Activated CD4-positive, alpha-beta T cell treated with anti-CD3 and anti-CD28 coated beads, Interleukin-2, Interleukin-4, amounts not matched to agents 100 ng/mL and 50 ng/mL, durations not matched to agents 16 hours and 8 hours (primary cell): ENCODE measurements at places on chromosomes 13 and 19.

DNA sequence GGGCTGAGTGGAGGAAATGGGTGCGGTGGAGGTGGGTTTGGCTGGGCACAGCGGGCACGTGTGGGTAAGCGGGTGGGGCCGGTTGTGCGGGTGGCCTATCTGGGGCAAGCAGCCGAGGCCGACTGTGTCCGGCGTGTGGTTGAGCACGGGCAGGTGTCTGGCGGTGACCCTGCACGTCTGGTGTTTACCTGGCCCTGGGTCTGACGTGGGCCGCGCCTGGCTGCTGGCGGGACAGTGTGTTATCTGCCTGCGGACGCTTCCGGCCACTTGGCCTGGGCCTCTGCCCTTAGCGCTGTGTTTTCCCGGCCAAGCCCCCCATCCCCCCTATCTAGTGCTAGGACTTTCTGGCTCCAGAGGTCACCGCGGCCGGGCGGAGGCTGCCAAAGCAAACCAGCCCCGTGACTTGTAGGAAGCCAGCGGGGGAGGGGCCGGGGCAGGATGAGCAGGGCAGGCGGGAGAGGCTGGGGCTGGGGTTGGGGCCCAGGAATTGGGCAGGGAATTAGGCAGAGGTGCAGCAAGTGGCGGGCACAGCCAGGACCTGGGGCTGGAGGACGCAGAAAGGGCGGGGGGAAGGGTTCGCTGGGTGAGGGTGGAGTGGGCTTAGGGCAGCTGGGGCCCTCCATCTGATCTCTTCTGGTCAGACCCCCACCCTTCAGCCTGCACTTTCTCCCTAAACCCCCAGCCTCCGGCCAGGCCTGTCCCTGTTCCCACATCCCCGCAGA, 534 bp upstream of the HPN start:
- DNase-seq = no peak

- DNase-seq = no peak
Observed at GRCh38 chr13:44619651-44620050, 43.5 kb upstream of the TSC22D1 start.

DNA sequence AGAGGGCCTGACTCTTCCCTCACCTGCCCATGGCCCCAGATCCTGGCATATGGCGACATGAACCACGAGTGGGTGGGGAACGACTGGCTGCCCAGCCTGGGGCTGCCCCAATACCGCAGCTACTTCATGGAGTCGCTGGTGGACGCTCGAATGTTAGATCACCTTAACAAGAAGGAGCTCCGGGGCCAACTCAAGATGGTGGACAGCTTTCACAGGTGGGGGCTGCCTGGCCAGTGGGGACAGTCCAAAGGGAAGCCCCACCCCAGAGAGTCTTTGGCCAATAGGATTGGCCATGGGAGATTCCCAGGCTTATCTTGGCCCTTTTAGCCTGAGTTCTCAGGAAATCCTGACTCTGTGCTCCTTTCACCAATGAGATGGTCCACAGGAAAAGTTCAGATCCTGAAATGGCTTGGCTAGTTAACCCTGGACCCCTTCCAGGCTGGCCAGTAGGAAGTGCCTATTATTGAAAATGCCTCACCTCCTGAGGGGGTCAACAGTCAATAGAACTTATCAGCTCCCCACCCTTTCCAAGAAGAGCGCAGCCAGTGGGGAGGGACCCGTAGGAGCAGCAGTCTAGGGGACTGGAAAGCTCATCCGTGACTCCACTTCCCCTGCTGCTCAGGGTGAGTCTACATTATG, 7.0 kb downstream of the HRC start:
- DNase-seq = no peak

- no peak for DNase-seq
Observed at GRCh38 chr13:27347211-27347772, 76.7 kb downstream of the RASL11A start.

DNA sequence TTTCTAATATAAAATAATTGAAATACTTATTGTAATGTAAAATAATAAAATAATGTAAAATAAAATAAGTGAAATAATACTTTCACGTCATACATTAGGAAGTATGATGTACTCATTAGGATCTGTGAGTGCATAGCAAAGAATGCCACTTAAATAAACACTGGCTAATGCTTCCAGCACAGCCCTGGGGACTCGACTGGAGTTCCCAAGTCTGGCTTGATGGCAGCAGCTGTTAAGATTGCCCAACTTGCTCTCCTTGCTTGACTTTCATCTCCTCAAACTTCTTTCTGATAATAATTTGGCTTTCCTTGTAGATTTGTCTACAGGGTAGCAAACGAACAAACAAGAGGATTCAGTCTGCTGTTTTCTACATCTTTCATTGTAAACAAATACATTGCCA, 191.9 kb downstream of the COG6 start:
- no peak for DNase-seq

DNA sequence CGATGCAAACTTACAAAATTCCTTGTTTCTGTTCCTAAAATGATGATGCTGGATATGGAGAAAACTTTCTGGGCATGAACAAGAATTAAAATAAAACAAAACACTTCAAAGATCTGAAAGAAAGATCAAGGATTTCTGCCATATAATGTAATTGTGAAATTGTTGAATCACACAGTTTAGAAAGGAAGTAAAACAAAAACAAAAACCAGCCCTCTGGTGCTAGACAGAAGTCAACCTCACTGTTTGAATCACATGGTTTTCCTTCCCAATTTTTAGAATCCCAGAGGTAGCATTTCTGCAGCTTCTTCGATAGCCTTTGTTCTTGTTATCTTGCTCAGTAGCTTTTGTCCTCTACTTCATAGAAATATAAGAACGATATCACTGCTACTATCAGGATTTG, 118.2 kb upstream of the ARGLU1 start:
- DNase-seq = no peak

DNA sequence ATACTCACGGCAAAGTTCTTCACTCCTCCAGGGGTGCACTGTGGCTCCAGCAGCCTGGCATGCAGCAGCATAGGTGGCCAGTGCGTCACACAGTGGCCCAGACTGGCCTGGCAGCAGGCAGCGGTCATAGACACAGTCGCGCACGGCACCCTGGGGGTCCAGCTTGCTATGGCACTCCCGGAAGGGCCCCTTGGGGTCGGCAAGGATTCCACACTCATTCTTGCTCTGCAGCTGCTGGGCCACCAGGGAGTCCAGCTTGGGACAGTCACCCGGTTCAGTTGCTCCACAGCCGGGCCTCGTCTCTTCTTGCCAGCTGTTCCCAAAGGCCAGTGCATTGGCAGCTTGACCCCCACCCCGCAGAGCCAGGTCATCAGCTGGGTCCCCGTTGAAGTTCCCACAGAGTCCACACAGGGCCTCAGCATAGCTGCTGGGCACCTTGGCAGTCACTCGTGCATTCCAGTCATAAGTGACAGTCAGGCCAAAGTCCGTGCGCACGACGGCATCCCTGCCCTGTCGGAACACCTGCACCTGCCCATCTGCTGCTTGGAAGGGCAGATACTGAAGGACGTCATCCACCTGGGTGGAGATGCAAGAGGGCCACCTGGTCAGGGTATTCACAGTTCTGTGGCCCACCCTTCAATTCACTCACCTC, 20.6 kb downstream of the FCGBP start:
- no peak for DNase-seq

DNA sequence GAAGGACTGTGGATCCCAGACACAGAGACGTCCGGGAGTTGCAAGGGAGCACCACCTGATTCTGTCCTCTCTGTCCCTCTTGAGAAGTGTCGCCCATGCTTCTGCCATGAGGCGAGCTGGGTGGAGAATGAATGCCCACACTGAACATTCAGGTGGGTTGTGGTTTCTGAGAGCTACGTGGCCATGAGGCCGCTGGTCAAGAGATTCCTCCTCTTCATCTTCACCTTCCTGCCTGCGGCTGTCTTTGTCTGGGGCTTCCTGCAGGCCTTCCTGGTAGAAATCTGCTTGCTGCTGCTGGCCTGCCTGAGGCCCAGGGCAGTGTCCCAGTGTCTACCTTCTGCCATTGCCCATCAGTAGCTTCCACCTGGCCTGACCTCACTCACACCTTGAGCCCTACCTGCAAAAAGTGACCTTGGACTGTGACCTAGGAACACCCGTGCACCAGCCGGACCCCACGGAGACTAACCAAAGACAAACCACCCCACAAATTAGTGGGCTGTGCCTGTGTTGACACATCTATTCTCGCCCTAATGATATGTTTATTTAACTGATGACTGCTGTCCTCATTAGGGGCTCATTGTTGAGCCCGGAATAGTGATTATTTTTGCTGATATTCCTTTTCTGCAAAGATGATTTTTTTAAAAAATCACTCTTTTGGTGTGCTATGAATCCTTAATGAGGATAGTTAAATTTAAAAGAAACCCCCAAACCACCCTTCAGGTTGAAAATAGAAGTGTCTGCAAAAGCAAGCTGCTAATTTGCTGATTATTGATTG, 38.7 kb upstream of the ZNF536 start:
- DNase-seq = no peak

DNA sequence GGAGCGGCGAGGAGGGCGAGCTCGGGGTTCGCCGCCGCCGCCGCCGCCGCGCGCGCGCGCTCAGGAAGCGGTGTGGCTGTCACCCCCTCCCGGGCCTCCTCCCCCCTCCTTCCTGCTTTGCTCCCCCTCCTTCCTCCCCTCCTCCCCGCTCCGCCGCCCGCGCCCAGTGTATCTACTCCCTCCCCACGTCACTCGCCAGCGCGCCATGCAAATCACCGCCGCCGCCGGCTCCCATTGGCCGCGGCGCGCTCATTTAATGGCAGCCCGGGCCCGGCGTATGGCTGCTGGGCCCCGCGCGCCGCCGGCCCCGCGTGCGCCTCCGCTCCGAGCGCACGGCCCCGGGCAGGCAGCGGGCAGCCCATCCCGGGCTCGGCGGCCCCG, 335 bp upstream of the SOX1 start:
- DNase-seq = peak; percentile 35

DNA sequence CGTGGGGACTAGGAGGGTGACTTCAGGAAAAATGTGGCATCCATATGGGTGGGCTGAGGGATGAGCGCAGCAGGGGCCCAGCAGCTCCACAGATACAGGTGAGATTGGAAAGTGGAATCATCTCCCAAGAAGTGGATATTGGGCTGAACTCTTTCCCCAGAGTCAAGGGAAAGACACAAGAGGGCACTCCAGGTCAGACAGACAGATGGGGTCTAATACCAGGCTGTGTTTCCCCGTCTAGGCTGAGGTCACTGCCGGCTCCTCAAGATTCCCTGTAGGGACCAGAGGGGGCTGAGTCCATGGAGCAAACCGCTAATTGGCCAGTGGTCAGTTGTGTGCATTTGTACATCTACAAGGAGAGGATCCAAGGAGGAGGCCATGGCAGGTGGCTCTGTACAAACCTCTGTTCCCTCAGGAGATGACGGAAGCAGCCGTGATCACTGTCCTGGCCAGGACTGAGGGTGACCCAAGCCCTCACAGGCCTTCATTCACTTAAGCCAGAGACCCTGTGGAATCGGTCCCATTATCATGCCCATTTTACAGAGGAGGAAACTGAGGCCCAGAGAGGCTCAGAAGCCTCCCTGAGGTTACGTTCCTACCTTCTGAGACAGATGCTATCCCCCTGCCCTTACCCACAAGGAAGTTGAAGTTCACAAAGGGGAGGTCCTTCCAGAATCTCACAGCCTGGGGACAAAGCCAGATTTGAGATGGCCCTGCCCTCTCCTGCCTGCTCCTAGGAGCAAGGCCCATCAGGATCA, 14.9 kb upstream of the IGLON5 start:
- DNase-seq = no peak

DNA sequence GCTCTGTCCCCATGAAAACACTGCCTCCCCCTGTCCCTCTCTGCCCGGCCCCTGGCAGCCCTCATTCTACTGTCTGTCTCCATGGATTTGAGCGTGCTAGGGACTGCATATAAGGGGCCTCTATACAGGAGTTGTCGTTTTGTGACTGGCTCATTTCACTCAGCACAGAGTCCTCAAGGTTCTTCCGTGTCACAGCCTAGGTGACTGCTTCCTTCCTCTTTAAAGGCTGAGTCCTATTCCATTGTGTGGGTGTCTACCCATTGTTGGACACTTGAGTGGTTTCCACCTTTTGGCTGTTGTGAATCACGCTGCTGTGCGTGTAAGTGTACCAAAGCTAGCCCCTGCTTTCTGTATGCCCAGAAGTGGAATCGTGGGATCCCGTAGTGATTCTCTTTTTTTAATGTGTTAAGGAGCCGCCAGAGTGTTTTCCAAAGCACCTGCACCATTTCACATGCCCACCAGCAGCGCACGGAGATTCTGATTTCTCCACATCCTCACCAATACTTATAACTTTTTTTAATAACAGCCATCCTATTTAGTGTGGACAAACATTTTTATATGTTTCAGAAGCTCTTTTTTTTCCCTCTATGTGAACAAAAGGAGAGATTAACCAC, 116.7 kb downstream of the COL4A2 start:
- DNase-seq = no peak

- no peak for DNase-seq
Observed at GRCh38 chr13:103067751-103068555, 1.7 kb upstream of the SLC10A2 start.

DNA sequence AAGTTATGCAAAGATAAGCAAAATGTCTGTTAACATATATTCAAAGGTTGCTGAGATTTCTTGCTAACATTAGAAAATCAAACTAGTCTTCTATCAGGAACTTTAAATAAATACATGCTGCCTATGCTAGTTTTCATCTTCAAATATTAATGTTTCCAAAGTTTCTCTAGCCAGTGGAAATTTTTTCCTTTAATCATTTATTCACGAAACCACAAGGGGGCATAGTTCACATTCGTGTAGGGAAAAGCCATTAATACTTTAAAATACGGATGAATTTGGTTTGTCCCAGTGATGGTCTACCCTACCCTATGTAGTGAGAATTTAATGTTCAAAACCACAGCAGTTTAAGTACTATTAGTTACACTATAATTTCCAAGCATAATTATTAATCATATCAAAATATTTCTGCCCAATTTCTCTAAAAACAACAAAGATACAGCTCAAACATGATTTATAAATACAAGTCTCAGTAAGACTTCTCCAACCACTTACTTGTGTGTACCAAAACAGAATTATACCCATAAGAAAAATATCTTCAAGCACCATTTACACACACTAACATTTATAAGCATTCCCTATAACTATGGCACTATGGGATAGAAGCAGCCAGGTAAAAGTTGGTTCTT, 16.2 kb downstream of the NUFIP1 start:
- DNase-seq = no peak

DNA sequence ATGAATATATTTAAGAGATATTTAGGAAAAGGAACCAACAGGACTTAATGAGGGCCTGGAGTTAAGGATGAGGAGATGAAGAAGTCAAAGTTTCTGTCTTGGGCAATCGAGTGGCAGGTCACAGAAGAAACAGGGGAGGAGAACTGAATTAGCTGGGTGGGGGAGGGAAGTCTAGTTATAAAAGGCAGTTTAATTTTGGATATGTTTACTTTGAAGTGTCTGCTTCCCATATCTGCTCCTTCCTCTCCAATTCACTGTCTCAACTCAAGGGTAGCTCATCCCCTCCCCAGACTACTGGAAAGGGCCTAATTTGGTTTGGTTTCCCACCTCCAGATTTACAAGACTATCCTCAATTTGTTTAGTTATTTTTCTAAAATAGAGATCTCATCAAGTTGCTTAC, 195.9 kb downstream of the VWA8 start:
- no peak for DNase-seq

DNA sequence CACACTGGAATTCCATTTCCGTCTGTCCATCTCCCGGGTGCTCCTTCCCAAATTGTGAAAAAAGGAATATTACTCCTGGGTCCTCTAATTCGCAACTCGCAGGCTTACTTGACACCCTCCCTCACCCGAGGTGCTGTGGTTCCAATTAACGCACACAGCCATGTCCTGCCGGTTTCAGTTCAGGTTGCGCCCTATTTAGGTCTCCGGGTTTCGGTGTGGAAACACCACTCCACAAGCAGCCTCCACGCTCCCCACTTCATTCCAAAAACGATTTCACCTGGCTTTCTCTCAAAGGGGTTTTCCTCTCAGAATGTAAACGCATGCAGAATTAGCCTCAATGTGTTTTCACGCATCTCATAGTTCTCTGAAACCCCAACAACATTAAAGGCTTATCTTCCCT, 37.9 kb downstream of the NAXD start:
- no peak for DNase-seq
